ENCODE measurements at places on chromosomes 5 and 9.

GRCh38 chr9:136199391-136200288, 5.3 kb downstream of the LHX3 start:
- peaks cover 34% of the 10 kb centered on the region for H3K27me3 ChIP-seq
- no peak overlapping the region for H3K27ac ChIP-seq
- no peaks in the 10 kb centered on the region for H3K36me3 ChIP-seq
- no peaks in the 10 kb centered on the region for H3K4me1 ChIP-seq

- no peaks in the 10 kb centered on the region for H3K27me3 ChIP-seq
- no peak for DNase-seq
- no peak overlapping the region for H3K27ac ChIP-seq
- H3K4me1 ChIP-seq = no peaks in the 10 kb centered on the region
Observed at GRCh38 chr9:123059472-123060220, 26.2 kb downstream of the GPR21 start.

DNA sequence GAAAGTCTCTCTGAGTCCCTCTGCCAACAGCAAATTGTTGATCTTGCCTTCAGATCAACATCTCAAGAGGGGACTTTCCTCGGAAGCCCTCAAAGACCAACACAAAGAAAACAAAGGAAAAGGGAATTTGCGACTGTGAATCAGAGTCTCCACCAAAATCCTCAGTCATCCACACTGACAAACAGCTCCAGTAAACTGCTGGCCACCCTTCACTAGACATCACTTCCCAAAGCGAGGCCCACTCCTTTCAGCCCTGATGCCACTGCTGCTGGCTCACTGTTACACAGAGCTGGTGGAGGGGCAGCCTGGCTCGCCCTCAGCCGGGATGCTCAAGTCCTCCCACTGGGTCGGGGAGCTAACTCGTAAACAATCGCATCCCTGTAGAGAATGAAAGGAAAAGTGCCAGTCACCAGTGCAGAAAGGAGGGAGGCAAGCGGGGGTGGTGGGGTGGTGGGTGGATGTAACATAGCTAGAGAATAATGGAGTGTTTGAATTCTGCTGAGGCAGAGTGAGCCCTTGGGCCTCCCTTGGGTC, 1.3 kb downstream of the FGF1 start:
- H3K27me3 ChIP-seq = no peaks in the 10 kb centered on the region
- no peak overlapping the region for H3K27ac ChIP-seq
- no peak overlapping the region for H3K4me3 ChIP-seq
- DNase-seq = no peak

- no peak overlapping the region for H3K27ac ChIP-seq
- no peak overlapping the region for H3K4me3 ChIP-seq
- H3K27me3 ChIP-seq = no peaks in the 10 kb centered on the region
- no peak for DNase-seq
- no peaks in the 10 kb centered on the region for H3K36me3 ChIP-seq
Observed at GRCh38 chr9:82206490-82206889, 217.9 kb downstream of the SPATA31D1 start.

- H3K27me3 ChIP-seq = no peaks in the 10 kb centered on the region
- no peak for DNase-seq
- peaks cover 12% of the 10 kb centered on the region for H3K4me1 ChIP-seq
- no peaks in the 10 kb centered on the region for H3K36me3 ChIP-seq
- H3K27ac ChIP-seq = peak overlapping the region; percentile 67
- H3K4me3 ChIP-seq = peak overlapping the region; percentile 82
Observed at GRCh38 chr5:135398160-135398854, 724 bp downstream of the MACROH2A1 start.

- no peak overlapping the region for H3K27ac ChIP-seq
- no peak for DNase-seq
- H3K4me1 ChIP-seq = no peaks in the 10 kb centered on the region
- no peak overlapping the region for H3K4me3 ChIP-seq
- H3K36me3 ChIP-seq = no peaks in the 10 kb centered on the region
Observed at GRCh38 chr5:169576181-169576598, 7.4 kb upstream of the SPDL1 start.
